ENCODE measurements at places on chromosomes 5 and 9.

- no peak for DNase-seq
Measured at GRCh38 chr5:130335117-130335516, 430.9 kb downstream of the CHSY3 start.

GRCh38 chr9:133135146-133135745 is 14.2 kb upstream of the RALGDS start:
- peak; percentile 87 for DNase-seq

GRCh38 chr5:136035837-136036236 is 7.0 kb downstream of the TGFBI start:
- peak; percentile 14 for DNase-seq

DNA sequence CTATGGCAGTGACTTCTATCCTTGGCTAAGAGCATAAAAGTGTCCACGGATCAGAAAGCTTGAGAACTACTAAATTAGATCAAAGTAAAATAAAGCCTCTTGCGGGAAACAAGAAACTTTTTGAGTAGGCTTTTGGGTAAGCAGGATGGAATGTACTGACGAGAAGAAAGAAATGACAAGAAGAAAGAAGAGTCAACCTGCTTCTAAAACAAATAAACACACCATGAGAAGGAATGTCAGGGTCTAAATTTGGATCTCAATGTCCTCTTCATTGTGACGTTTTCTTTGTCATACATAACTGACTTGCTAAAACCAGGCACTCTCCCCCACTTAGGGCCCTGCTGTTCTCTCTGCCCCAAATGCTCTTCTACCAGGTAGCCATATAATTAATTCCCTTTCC is 290.1 kb upstream of the PTGER4 start:
- DNase-seq = no peak

DNA sequence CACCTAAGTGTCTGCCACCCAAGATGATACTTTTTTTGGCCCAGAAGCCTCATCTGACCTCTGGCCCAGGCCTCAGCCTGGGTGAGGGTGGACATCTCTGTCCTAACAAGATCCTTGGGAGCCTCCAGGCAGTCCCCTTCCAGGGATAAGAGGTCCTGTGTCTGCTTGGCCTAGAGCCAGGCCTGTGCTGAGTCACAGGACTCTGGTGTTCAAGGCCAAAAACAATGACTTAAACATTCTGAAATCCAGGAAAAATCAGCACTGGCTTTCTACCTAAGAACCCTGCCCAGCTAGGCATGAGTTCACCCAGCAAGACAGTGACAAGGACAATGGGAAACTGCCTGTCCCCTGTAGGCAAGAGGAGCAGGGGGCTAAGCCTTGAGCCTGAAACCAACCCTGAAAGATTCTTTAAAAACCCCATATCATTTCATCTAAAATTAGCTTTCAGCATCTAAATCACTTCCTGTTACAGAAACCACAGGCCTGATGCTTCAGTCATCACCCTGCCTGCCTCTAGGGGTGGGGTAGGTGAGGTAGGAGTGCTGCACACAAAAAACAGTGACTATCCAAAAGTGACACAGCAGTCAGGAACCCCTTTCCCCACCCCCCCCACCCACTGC is 29.9 kb downstream of the CSF2 start:
- peak; percentile 31 for DNase-seq

- DNase-seq = no peak
Measured at GRCh38 chr5:116386633-116387032, 188.0 kb downstream of the SEMA6A start.
